ENCODE measurements at places on chromosomes 2 and 18.

DNA sequence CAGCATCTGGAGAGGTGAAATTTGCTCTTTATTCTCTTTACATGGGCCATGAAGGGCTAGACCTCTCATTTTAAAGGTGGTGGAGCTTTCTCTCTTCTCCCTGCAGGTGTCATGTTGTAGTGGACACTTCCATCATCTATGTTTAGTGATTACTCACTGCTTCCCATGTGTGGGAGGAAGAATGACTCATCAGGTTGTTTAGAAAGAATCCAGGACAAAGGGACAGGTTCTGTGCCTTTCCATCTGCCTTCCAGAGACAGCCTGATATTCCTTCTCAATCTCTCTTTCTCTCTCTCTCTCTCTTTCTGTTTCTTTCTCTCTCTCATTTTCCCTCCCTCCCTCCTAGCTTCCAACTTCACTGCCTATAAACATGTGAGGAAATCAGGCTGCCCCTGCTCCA is 38.7 kb downstream of the SCG2 start:
- peak; percentile 80 for DNase-seq

GRCh38 chr2:23838581-23838980 is 88.3 kb downstream of the ATAD2B start:
- no peak for DNase-seq

GRCh38 chr18:5709476-5710095 is 165.8 kb upstream of the EPB41L3 start:
- DNase-seq = no peak

DNA sequence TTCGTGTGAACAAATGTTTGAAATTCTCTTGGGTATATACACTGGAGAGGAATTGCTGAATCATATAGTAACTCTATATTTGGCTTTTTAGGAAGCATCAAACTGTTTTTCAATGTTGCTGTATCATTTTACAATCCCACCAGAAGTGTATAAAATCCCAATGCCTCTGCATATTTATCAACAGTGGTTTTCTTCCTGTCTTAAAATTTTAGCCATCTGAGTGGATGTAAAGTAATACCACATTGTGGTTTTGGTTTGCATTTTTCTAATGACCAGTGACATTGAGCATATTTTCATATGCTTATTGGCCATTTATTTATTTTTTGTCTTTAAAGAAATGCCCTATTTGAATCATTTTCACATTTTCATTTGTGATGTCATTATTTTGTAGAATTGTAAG is 22.8 kb upstream of the LRP1B start:
- no peak for DNase-seq

DNA sequence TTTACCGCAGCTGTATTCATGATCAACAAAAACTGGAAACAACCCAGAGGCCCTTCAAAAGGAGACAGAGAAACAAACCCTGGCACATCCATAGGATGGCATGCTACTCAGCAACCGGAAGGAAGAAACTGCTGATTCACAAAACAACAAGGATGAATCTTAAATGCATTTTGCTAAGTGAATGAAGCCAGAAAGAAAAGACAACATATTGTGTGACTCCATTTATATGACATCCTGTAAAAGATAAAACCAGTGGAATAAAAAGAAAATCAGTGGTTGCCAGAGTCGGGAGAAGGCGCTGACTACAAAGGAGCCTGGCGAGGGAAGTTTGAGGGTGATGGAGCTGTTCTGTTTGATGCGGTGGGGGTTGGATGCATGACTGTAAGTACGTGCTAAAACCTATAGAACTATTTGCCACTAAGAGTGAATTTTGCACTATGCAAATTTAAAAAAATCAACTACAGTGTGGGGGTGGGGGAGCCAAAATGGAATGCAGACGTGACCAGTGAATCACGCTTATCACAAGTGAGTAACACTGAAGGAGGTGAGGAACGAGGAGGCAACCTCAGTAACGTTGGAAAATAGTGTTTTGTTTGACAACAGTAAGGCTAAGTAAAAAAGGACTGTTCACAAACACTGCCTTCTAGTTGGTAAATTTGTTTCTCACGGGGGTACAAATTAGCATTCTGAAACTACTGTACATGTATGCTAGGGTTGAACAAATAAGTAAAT is 108.9 kb downstream of the INHBB start:
- DNase-seq = no peak

GRCh38 chr2:199798831-199799580 is 52.0 kb downstream of the FTCDNL1 start:
- DNase-seq = no peak

DNA sequence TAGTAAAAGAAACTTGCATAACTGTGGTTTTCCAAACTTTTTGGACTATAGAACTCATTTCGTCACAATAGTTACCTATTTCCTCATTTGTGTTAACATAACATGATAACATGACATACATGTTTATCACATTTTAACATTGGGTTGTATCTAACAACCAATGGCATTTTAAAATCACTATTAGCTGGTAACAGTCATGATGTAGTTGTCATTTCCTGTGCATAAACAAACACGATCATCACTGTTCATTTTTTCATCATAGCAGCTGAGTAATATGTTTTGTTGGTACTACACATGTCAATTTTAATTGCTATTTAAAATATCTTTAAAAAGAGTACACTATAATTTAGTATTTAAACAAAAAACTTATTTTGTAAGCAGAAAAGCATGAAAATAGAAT is 402.4 kb downstream of the SATB2 start:
- no peak for DNase-seq

All from NCI-H345 (cell line).